HCT116 (cell line): ENCODE measurements at places on chromosomes 1 and 21.

DNA sequence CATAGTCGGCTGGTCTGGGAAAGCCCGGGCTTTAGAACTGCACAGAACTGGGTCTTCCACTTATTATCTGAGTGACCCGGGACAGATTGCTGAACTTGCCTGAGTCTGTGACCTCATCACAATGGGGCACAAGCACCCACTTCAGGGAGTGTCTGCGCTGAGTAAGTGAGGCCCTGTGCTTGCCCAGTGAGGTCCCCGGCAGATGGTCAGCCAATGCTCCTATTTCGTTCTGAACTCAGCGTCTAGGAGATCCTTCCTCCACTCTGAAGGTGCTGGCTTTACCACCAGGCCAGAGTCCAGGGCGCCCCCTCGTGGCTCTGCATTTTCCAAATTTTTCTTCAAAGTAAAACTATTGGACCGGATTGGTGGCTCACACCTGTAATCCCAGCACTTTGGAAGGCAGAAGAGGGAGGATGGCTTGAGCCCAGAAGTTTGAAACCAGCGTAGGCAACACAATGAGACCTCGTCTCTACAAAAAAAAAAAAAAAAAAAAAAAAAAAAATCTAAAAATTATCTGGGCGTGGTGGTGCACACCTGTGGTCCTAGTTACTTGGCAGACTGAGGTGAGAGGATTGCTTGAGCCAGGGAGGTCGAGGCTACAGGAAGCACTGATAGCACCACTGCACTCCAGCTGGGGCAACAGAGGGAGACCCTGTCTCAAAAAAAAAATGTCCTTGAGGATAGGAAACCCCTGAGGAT is 61.7 kb downstream of the FCRL5 start:
- peak; percentile 39 for DNase-seq

- no peak for DNase-seq
These were observed 407 bp upstream of the PIGV start for GRCh38 chr1:26787381-26787705.

DNA sequence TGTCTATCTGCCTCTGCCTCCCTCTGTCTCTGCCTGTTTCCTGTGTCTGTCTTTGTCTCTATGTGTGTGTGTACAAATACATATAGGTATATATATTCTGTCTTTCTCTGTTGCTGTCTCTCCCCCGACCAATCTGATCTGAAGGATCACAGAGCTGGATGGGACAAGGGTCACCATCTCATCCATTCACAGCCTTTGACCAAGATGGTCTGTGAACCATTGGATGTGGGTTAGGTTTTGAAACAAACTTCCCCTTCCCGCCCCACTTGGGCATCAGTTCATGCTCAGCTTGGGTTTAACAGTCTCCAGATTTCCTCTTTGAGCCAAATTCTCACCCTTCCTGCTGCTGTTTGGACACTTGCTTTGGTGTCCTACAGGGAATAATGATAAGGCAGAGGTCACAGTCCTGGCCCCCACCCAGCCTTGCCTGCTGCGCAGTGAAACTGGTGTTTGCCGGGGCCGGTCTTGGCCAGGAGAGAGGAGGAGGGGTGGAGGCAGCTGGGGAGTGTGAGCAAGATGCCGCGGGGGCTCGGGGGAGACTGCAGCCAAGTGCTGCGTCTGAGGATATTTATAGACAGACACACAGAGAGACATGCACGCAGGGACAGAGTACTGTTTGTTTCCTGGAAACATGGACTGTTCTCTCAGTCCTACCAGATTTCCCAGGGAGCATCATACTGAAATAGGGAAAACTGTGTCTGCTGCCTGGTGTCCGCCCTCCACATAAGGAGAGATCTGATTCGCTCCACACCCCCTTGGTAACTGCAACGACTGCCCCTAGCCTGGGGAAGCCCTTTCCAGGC is 27.0 kb upstream of the BTG2 start:
- DNase-seq, result no peak

- DNase-seq, result no peak
These were observed 11.8 kb downstream of the ZBED6 start for GRCh38 chr1:203807196-203807595.
